ENCODE measurements at places on chromosomes 6 and 20.
A peak's percentile ranks its signal among the peaks of the same experiment; 100 is the strongest.

DNA sequence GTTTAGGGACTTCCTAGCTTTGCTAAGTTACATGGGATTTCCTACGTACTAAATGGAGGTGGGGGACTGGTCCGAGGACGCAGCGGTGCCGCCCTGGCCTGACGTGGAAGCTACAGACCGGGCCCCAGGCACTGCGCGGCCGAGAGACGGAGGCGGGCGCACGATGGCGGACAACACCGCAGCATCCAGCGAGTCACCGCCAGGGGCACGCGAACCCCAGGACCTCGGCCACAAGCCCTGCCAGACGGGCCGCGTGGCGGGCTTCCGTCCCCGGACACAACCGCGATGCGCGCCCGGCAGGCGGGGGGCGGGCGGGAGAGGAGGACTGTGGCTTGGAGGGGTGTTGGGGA, 1516.9 kb upstream of the DEFB115 start:
- DNase-seq, result no peak

DNA sequence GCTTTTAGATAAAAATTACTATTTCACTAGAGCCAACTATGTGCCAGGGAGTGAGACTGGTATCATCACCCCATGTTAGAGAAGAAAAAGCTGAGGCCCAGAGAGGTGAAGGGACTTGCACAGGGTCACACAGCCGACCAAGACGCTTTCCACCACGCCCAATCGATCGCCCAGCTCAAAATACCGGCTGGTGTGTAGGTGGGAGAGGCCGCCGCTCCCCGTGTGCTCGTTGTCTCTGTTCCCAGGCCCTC, 253 bp upstream of the SNPH start:
- DNase-seq, result no peak

DNA sequence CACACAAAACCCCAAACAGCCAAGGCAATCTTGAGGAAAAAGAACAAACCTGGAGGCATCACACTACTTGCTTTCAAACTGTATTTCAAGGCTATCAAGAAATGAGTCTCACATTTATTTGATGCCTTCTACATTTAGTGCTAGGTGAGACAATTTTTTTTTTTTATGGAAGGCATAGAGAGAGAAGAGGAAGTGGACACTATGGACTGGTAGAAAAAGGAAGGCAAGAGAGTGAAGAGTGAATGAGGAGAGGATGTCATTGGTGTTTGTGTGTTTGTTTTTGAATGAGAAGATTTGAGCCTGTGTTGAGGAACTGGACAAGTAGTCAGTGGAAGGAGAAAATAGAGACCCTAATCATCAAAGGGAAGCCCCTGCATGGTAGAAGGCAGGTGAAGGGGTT, 182.0 kb upstream of the JAG1 start:
- no peak for DNase-seq

DNA sequence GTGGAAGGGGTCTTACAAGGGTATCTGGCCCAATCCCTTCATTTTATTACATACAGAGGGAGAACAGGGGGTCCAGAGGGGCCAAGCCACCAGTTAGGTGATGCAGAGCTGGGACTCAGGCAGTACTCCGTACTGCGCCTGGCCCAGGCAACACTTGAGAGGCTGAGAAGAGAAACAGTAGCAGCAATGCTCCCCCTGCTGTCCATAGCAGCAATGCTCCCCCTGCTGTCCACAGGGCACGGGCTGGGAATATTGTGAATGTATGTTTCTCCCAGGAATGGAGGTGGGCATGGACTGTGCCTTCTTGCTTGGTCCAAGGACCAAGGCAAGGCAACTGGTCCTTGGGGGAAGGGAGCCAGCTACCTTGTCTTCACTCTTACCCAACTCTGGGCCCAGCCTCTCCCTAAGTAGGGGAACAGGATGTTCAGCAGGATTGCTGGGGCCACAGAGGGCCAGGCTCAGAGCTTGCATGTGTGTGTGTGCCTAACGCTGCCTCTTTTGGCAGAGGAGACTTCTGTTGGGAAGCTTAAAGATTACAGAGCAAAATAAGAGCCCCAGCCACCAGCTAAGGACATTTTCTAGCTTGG, 14.8 kb upstream of the FAM83C start:
- peak; percentile 99 for DNase-seq

DNA sequence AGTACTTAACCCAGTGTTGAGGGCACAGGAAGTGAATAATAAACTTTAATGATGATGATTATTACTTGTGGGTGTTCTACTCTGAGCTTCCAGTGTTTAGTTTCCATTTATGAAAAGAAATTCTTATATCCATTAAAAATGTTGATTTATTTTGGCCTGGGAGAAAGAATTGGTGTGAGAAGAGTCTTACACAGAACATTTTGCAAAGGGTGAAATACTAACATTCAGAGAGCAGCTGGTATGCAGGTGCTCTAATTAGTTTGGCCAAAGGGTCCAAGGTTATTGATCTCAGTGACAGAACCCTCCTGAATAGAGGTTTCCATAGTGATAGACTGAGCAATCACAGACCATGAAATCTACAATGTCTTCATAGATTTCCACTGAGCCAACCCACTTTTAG, 4.4 kb downstream of the OSER1 start:
- no peak for DNase-seq

- DNase-seq, result no peak
Observed at GRCh38 chr6:88785478-88785877, 177.9 kb downstream of the RNGTT start.

DNA sequence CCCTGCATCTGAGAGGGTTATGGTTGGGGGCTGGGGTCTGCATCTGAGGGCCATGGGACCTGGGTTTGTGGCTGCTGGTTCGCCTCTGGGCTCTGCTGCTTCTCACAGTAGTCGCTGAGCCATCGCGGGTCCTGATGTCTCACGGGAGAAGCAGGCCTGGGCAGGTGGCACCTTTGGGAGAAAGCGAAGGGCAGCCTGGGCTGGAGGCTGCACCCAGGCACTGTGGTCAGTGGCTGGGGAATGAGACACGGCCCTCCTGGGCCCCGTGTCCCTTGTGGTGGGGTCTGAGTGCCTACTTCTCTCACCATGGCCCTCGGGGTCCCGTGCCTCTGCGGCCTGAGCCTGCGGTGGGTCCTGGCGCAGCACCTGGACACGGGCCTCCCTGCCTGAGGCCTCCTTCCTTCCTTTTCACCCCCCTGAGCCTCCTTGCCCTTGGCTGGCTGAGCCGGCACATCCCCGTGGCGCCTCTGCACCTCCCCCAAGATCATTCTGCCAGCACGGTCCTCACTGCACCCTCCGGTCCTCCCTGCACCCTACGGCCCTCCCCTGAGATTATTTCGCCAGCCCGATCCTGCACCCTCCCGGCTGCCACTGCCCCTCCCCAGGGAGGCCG, 206.0 kb downstream of the ERMARD start:
- no peak for DNase-seq

DNA sequence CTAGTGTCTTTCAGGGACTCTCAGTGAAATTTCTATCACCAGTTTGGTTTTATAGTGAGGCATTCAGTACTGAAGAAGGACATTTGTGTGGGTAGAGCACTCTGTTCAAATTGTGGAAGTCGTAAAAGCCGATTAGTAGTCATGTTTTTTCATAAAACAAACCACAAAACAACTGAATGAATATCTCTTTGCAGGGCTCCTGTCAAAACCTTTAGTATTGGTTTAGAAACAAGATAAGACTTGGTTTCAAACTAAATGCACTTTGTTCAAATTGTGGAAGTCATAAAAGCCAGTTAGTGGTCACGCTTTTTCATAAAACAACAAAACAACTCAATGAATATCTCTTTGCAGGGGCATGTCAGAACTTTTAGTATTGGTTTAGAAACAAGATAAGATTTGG, 23.8 kb downstream of the ADGRF4 start:
- DNase-seq, result no peak

DNA sequence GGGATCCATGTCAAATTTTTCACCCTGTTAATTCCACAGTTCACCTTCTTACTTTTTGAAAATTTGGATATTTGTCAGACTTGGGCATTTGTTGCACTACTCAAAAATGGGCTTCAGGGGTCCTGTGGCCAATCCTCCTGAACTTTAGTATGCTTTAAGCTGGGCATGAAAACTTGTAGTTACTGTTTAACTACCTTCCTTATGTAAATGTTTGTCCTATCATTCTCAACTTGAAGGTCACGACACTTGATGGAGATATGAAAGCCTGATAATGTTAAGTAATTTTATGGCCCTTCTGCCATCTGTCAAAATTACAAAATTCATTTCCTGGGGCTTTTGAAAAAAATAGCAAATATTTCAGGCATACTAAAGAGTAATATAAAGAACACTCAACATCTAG, 4.2 kb upstream of the ZNF311 start:
- DNase-seq, result no peak

DNA sequence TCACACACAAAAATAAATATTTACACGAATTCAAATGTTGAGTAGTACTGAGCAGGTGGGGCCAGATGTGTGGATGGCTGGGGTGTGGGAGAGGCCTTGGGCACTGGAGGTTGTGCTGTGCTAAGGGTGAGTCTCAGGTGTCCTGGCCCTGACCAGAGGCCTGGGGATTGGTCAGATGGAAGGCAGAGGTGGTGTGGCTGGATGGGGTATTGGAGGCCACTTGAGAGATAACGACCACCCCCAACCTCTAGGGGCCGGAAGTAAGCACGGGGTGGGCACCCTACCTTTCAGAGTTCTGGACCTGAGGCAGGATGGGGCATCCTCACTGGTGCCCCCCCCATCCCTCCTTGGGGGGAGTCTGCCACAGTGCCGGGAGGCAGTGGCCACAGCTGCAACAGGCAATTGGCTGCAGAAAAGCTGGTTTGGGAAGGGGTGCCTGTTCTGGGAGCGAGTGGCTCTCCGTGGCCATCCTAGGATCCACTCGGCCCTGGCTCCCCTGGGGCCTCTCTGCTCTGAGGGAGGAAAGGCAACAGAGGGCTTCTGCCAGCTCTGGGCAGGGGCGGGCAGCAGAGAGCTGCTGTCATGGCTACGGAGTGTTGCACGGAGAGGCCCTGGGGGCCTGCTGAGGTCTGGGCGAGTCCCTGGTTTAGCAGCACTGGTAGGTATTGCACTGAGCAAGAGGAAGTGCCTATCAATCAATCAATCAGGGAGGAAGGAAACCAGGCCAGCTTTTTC, 87.6 kb downstream of the ASXL1 start:
- DNase-seq, result no peak

DNA sequence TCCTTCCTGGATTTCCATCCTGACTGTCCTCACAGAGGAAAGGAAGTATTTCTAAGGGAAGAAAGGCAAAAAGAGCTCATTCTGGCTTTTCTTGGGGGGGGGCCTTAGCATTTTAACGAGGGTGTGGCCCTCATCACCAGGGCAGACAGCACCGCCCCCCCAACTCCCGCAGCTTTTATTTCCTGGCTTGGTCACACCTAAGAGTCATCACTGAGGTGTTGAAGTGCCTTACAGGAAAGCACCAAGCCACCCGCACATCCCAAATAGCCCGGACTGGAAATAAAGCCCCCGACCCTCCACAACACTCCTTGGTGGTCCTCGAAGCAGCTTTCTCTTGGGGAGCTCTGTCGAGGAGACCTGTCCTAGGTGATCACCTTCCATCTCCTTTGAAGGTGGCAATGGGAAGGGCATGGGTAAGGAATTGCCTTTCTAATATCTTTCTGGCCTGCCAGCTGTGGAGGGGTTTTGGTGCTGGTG, 1.3 kb downstream of the PTK7 start:
- no peak for DNase-seq

DNA sequence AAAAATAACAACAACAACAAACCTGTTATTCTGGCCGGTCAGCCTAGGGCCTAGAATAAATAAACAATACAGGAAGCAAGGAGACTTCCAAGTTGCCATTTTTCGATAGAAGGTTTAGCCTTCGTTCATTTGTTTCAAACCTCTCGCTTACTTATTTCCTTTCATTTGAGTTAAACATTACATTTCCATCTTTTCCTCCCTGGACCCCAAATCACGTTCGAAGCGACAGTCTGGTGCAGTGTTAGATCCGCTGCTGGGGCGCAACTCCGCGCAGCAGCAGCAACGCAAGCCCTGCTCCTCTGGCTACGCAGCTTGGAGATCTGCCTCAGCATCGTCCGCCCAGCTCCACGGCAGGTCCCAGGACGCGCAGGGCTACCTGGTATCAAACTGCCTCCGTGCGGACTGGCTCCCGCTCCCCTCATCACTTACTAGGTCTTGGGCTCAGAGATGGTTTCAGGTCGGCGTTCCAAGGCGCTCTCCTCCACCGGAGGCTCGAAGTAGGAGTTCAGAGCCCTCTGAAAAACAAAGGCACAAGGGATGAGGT, 530 bp downstream of the TDP2 start:
- no peak for DNase-seq

DNA sequence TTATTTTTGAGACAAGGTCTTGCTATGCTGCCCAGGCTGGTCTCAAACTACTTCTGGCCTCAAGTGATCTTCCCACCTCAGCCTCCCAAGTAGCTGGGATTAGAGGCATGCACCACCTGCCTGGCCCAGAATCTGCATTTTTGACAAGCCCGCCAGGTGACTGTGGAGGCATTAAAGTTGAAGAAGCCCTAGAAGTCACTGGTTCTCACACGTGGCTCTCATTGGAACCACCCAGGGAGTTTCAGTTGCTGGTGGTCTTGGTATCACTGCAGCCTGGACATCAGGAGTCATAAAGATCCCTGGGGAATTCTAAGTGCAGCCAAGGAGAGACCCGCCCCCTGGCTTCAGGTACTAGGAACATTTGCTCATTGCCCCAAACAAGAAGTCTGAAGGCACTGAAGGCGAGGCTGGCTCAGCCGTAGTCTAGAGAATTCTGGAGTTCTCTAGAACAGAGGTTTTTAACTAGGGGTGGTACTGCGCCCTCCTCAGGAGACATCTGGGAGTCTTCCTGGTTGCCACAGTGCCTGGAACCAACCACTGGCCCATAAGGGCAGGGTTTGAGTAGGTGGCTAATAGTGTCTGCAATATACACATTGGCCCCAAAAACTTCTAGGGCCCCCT, 182.8 kb downstream of the ZMYND8 start:
- peak; percentile 3 for DNase-seq

DNA sequence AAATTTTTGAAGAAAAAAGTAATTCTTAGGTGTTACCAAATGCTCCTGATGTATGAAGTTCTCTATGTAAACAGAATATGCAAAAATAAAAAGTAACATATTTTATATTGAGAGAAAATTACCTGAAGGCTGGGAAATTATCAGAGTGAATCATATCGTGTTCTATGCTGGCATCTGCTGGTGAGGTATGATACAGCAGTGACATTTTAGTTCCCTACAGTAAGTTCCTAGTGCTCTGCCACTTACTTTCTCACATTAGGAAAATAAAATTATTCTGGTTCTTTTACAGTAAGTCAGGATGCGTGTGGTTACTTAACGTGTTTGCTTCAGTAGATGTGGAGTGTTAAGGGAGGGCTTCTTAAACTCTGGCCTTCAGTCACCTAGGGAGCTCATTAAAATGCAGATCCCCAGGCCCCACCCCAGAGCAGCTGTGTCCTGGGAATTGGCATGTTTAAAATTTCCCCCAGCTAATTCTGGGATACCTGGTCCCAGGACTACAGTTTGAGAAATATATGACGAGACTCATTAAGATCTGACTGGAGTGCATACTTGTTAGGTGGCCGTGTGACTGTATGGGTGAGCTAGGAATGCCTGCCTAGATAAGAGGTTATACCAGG, 3.2 kb downstream of the ACTR5 start:
- DNase-seq, result peak; percentile 51

- DNase-seq, result no peak
Observed at GRCh38 chr6:157273756-157274470, 49.4 kb downstream of the TMEM242 start.
